ENCODE measurements at places on chromosomes 3 and 15.

GRCh38 chr3:165195241-165195639 is 944 bp downstream of the SLITRK3 start:
- no peak for DNase-seq

- DNase-seq = no peak
Observed at GRCh38 chr3:67357610-67358458, 296.6 kb downstream of the SUCLG2 start.

DNA sequence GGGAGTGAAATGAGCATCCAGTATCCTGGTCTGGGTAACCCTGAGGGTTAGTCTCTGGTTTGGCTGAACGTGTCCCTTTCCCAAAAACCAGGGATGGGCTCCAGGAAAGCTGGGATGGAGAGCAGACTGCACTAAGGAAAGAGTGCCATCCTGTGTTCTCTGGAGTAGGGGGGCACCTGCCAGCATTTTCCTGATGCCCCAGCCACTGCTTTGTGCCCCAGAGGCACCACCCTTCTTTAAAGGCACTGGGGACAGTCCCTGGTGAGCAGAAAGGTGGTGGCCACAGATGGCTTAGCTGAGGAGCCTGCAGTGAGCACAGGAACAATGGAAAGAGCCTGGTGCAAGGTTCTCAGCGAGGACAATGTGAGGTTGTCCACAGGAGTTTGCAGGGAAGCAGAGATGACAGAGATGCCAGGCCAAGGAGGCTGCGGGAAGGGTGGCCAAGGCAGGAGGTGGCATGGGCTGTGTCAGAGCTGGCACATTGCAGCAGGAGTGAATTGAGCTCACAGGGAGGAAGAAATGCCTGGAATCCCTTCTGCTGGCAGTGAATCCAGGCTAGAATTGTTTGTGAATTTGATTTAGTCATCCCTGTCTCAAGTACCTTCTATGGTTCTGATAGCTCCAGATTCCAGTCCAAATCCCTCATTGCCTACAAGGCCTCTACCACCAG is 39.9 kb downstream of the AMOTL2 start:
- no peak for DNase-seq

DNA sequence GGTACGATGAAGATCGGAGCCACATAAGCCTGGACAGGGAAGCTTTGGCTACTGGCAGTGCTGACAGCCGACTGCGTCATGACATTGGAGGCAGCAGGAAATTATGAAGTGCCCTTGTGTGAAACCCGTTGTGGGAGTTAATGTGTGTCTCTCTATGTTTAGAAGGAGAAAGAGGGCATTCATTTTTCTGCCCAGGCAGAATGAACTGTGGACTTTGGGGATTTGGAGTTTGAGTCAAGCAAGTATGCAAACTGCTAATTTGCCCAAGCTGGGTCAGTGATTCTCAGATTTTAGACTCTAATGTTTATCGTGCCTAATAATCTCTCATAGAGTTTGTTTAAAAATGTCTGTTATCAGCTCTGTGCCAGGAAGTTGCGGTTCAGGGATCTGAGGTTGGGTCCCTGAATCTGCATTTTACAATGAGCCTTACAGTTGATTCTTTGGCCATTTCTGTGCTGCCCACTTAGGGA is 5.6 kb downstream of the CTXND1 start:
- no peak for DNase-seq

GRCh38 chr3:23981955-23982354 is 36.9 kb downstream of the NR1D2 start:
- DNase-seq = no peak

DNA sequence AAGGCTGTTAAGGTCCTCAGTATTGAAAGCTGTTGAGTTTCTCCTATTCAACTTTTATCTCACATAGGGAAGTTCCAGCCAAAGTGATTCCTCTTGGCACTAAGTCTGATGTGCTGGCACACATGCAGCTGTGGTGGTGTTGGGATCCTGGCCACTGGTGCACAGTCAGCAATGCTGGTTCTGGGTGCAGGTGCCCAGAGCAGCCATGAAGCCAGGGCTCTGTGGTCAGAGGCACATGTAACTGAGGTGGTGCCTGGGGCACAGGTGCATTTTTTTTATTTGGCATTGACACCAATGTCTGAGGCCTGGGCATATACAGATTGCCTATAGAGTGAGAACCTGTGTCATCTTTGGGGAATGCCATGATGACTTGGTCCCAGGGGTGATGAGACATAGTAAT is 271.4 kb downstream of the POLQ start:
- no peak for DNase-seq

DNA sequence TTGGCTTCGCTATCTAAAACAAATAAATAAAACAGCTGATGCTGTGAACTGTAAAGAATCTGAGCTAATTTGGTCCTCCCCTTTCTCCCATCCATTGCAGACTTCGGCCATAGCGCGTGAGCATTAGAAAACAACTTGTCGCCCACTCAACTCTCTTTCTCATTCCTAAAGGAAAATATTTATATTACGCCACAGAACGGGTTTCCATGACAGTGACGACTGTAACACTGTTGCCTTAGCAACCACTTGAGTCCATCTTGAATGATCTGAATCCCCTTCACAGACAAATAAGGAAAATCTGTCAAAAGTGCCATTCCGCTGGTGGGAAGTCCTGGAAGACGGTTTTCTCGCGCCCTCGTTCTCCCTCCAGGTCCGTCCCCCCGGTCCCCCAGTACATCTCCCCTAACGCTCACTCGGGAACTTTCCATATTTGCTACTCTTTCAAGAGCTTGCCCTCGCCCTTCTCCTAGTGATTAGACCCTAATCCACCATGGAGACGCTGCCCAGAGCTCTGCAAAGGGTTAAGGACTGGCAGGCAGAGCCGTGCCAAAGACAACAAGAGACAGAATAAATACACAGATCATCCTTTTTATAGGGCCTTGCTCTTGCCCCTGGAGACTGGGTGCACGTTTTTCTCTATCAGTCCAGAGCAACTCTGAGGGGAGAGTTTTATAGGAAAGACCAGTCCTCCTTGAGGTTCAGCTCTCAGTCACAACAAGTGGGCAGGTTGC is 50.5 kb downstream of the CRYGS start:
- no peak for DNase-seq

- DNase-seq = no peak
Observed at GRCh38 chr3:69735893-69736292, 3.4 kb upstream of the MITF start.

- no peak for DNase-seq
Observed at GRCh38 chr3:89851974-89852621, 744.7 kb downstream of the EPHA3 start.

DNA sequence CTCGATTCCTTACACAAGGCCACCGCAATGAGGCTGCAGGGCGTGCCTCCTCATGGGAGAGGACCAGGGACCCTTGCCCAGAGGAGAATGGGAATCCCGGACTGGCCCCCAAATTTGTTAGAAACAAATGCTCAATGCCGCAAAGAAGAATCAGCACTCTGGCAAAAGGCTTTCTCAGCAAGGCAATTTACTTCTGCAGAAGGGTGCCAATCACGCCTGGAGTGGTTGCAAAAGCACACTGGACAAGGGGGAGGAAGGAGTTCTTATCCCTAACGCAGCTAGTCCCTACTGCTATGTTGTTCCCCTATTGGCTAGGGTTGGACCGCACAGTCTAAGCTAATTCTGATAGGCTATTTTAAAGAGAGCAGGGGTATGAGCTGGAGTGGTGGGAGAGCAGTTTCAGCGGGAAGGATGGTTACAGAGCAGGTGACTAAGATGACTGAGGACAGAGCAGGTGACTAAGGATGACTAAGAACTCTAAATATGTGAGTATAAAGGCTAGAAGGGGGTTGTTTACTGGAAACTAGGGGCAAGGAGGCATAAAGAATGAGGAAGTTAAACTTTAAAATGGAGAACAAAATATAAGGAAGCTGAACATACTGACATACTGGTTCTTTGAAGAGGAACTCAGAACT is 48.5 kb downstream of the KATNBL1 start:
- DNase-seq = no peak

GRCh38 chr15:50112488-50113186 is 6.4 kb downstream of the ATP8B4 start:
- no peak for DNase-seq

DNA sequence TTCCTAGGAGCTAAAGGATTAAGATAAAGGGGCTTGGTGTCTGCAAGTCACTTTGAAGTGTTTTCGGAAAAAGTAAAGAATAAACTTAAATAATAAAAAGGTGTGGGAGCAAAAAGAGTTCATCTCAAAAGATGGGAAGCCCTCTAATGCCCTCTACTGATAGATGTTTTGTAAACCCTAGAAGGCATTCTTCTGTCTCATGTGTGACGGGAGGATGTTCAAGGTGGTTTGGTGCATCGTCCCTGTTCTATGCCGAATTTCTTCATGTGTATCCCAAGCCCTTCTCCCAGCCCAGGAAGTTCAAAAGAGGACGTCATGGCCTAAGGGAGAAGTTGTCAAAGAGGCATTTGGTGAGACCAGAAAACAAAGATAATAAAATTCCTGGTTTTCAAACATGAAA is 37.2 kb downstream of the CCK start:
- DNase-seq = no peak

- no peak for DNase-seq
Observed at GRCh38 chr3:154250291-154250690, 74.0 kb downstream of the DHX36 start.

- DNase-seq = no peak
Observed at GRCh38 chr15:38745626-38746025, 181.0 kb upstream of the RASGRP1 start.

DNA sequence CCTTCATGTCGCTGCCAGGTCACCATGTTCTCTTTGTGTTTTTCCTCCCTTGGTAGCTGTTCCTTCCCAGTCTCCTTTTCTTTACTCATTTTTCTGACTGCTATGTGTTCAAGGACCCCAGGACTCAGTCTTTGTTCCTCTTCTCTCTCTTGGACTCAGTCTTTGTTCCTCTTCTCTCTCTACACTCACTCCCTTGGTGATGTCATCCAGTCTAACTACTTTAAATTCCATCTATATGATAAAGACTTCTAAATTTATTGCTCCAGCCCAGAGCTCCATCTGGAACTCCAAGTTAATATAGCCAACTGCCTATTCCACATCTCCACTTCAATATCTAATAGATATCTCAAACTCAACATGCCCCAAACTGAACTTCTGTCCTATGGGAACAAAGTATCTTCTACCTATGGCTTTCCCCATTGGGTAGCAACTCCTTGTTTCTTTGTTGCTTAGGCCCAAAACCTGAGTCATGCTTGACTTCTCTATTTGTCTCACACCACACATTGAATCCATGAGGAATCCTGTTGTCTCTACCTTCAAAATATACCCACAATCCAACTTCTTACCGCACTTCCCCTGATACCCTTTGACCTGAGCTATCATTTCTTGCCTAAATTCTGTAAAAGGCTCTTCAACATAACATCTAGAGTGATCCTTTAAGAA is 4.9 kb upstream of the DYNC1LI1 start:
- no peak for DNase-seq

All from esophagus squamous epithelium (tissue), 5 donors.